ENCODE measurements at places on chromosomes 7 and 10.

DNA sequence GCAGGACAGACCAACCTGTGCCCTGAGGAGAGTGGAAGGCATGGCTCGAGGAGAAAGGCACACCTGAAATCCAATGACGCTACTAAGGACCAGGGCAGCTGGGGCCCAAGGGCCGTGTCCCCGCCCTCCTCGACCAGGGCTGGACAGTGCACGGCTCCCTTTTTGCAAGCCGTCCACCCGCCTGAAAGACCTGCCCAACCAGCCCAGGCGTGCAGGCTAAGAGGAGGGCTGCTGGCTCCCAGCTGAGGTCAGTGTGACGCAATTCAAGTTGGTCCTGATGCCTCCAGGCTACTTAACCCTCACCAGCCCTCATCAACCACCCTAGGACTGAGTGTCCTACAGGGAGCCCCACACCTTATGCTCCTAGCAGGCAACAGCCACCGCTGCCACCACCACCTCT, 69.3 kb downstream of the DLG5 start:
- DNase-seq, result no peak

DNA sequence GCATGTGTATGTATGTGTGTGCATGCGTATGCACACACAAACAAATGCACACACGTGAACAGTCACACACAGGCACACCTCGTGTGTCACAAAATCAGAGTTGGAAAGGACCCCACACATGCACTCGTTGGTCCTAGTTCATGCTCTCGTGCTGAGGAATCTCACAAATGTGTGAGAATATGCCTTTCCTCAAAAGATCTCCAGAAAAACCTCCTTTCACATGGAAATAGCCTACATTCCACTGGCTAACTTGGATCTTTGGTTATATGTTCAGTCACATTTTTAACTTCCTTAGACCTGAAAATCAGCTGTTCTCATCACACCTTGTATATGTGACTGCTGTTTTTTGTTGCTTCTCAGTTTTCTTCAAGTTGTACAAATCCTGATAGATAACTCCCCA, 256.7 kb downstream of the DPP6 start:
- no peak for DNase-seq

- DNase-seq, result no peak
These were observed 99.5 kb downstream of the SFMBT2 start for GRCh38 chr10:7311218-7311849.

- DNase-seq, result peak; percentile 93
These were observed 8.7 kb downstream of the WBP1L start for GRCh38 chr10:102752266-102752930.

Data from osteoblast (primary cell).